ENCODE measurements at places on chromosomes 2 and 18.

- DNase-seq: peak; percentile 53
These were observed 1.6 kb downstream of the NCOA1 start for GRCh38 chr2:24492421-24493279.

DNA sequence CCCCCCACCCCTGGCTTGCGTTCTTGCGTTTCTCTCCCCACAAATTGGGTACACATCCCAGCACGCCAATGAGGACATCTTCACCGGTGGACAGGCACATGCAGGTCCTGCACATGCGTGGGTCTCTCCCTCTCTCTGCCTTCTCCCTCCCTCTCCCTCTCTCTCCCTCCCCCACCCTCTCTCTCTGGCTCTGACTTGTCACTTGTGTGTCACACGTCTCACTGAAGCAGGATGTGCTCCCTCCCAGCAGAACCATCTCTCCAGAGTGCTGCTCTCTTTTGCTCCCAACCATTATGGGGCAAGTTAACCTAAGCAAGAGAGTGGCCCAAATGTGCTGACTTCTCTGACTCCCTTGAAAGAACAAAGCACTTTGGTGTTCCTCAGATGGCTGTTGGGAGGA lies 120.8 kb upstream of the CAB39 start:
- DNase-seq: no peak

DNA sequence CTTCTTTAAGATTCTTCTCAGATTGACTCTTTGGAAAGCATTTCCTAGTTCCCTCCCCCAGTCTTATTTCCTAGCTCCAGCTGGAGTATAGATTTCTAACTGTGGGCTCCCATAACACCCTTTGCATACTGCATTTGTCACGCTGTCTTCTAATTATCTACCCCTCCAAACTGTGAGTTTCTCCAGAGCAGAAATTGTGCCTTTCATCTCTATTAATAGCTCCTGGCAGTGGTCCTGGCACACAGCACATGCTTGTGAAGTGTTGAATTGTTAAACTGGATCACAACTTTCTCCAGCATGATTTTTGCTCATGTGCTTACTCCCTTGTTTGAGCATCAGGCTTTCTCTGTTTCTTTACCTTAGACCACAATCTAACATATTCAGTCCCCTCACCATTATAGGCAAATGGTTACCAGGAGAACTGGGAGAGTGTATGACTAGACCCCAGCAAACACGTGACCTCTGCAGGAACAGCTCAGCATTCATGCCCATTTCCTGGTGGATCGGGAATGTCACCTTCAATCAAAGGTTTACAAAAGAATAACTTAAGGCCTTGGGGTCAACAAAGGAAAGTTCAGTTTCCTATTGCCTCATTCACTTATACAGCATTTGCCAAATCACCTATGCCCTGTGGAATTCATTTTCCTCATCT lies 175.7 kb upstream of the TANK start:
- no peak for DNase-seq

DNA sequence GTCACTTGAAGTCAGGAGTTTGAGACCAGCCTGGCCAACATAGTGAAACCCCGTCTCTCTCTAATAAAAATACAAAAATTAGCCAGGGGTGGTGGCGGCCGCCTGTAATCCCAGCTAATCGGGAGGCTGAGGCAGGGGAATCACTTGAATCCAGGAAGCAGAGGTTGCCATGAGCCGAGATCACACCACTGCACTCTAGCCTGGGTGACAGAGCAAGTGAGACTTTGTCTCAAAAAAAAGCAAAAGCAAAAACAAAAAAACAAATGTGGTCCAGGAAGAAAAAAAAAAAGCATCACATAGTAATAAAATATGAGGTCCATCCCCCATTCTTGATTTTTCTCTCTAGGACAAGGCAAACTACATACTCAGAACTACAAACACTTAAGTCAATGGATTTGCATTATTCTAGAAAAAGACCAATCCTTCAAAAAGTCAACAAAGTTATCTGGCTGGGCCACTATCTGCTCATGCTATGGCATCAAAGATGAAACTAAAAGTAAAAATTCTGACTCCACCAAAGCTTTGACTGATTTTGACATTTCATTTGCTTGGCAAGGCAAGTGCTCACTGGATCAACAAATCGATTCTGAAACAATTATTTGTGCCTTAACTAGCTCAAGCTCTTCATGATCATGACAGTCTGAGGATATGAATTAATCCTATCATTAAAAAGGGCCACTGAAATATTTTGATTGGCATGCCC lies 28.4 kb downstream of the MEX3C start:
- no peak for DNase-seq

- no peak for DNase-seq
These were observed 64.3 kb upstream of the CAB39 start for GRCh38 chr2:230648356-230648755.

- no peak for DNase-seq
These were observed 534.8 kb upstream of the CDH7 start for GRCh38 chr18:65215865-65216466.

All from fibroblast of villous mesenchyme (primary cell).